CD4-positive, alpha-beta T cell treated with Interleukin-2 at 100 ng/mL for 4 hours (primary cell): ENCODE measurements at places on chromosomes 6 and 20.

- DNase-seq: no peak
Measured at GRCh38 chr6:53151676-53152075, 3.0 kb upstream of the GCM1 start.

DNA sequence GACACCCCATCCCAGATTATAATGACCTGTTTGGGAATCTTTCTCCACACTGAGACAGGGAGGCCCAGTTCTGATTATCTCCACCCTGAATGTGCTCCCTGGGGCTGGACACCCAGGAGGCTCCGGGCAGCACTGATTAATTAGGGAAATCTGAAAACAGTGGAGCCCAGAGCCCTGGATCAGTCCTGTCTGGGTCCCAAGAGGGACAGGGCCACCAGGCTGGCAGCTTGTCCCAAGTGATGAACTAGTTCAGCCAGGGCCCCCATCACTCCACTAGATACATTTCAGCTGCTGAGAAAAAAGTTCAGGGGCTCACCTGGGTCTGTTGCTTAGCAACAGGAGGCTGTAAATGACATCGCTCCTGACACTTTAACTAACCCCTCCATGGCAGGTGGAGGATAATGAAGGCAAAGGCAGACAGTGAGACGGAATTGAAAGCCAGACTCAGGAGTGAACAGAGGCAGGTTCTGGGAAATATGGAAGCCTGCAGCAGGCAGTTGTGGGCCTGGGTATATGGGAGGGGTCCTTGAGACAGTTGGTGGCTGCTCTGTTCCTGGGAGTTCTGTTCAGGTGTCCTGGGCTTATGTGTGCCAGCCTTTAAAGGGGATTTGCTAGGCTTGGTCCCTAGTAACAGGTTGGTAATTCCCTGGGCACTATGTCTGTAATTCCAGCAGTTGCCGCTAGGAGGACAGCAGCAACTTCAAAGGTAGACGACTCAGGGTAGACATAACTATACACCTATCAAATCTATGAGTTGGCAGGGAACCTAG is 78.3 kb upstream of the CTNNBL1 start:
- peak; percentile 50 for DNase-seq

DNA sequence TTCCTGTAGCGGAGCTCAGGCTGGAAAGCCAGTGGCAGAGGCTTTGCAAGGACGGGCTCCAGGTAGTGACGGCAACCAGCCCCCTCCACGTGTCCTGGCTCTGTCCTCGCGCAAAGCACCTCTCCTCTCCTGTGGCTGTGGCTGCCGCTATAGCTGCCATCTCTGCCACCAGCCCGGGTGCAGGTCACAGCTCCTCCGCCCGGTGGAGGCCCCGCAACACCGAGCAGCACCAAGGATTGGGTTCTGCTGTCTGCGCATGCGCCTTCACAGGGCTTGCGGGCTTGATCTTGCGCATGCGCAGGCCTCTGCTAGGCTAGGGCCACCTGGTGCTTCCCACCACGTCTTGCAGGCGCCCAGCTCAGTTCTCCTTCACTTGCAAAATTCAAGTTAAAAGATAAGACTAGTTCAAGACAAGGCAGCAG is 625.4 kb downstream of the QKI start:
- DNase-seq: peak; percentile 31

DNA sequence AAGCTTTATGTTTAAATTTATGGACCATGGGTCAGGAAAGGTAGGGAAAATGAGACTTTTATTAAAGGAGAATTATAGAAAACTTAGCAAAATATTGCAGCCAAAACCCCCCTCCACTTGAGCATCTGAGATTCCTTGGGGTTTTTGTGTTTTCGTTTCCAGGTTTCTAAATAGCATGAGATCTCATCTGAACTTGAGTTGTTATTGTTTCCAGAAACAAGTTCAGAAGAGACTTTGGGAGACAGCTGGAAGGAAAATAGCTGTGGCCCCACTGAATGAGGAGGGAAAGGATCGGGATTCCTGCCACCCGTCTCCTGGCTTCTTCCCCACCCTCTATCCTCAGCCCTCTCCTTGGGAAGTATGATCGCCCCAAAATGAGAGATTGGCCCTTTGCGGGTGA is 75.5 kb downstream of the TBC1D7 start:
- no peak for DNase-seq

GRCh38 chr6:137589067-137589848 is 95.1 kb upstream of the OLIG3 start:
- peak; percentile 80 for DNase-seq

DNA sequence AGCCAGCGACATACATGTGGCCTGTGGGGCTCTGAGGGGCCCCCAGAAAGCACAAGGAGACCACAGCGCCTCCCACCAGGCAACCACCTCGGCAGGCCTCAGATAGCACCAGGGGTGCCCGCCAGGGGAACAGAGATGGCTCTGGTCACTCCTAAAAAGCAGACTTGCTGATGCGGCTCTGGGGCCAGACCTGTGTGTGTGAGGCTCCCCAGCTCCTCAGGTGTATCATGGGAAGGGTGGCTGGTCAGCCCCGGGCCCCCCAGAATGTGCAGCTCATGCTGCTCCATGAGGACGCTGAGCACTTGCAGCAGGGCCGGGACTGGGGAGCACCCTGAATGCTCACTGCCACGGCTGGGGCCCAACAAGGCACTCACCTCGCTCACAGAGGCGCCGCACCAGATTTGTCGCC is 60.2 kb downstream of the PYGB start:
- DNase-seq: no peak

DNA sequence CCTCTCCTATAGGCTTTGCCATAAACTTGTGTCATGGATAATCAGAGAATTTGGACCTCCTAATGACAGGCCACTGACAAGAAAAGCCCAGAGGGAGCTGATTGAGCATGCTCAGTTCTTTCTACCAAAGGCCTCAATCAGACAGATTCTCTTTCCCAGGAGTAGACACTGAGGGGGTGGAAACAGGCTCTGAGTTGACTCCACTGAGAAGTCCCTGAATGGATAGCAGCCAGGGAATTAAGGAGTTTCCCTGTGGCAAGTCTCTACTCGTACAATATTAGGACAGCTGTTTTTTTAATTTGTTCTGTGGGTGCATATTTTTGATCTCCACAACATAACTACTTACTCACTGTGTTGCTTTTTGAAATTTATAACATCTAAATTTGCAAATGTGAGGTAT is 63.3 kb downstream of the SLC16A10 start:
- no peak for DNase-seq

DNA sequence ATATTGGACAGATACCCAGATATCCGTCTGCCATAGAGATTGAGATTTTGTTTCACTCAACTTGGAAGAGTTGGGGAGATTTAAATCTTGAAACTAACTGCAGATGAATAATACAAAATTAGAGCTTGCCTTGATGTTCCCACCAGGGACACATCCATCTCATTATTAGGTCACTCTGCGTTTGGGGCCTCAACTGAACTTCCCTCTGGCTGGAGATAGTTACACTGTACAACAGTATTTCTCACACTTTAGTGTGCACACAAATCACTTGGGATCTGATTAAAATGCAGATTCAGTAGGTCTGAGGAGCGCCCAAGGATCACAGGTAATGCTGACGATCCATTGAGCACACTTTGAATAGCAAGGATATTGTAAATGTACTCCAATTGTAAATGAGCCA is 35.0 kb upstream of the ADTRP start:
- DNase-seq: no peak

DNA sequence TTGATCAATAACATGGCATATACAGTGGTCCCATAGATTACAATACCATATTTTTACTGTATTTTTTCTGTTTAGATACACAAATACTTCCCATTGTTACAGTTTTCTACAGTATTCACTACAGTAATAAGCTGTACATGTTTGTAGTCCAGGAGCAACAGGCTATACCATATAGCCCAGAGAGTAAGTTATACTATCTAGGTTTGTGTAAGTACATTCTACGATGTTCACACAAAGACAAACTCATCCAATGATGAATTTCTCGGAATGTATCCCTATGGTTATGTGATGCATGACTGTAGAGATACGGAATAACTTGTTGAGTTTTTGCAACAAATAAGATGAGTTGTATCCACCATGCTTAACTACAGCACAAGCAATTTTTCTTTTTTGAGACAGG is 3.6 kb upstream of the MYO6 start:
- DNase-seq: no peak
